ENCODE measurements at places on chromosomes 7 and 10.

DNA sequence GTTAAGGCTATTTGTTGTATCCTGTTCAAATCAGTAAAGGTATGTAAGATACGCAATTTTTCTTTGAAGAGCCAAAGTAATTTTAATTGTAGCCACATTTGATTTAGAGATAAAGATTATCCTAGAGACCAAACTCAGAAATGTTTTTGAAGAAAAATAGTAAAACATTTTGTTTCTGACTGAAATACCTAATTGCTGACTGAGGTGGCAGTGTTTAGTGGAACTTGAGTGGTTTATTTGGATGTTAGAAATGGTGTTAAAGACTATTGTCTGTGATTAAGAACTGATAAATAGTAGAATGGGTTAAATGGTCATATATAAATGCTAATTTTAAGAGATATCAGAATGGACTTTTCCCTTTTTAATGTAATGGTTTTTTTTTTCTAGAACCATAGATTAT, 15.3 kb downstream of the EDRF1 start:
- DNase-seq = no peak

- peak; percentile 48 for DNase-seq
These were observed at the start of gene ZNF503 for GRCh38 chr10:75401569-75402485. TSS of gene ZNF503 (minus strand) at chr10:75401764. CDS start at chr10:75401419, 345 bp downstream.

- no peak for DNase-seq
These were observed 69.1 kb downstream of the PRKAG2 start for GRCh38 chr7:151807846-151808245.

DNA sequence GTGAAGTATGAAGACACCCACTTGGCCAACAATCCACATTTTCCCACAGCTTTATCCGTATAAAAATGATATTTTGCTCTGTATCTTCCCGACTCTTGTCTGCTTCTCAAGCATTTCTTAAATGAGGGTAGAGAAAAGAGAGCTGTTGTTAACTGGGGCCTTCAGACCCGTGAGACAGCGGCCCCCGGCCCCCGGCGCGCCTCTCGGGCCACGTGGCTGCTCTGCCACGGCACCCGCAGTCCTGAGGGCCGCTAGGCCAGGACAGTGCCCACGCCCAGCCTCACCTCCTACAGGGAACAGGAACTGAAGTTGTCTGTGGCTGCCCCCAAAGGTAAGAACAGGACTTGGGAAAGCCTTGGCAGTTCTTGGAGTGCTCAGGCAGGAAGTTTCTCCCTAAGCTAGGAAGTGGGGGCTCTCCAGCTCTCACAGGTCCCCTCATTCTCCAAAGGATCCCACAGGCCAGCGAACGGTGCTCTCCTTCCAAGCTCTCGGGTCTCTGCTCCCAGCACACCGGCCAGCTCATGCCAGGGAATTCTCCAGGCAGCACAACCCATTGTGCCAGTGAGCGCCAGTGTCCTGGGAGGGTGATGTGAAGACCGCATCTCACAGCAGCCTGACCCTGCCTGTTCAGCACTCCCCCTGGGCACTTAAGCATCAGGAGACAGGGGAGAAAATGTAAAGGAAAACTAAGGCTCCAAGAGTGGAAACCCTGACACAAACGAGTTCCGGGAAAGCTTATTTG, 230.3 kb upstream of the PFKP start:
- no peak for DNase-seq

DNA sequence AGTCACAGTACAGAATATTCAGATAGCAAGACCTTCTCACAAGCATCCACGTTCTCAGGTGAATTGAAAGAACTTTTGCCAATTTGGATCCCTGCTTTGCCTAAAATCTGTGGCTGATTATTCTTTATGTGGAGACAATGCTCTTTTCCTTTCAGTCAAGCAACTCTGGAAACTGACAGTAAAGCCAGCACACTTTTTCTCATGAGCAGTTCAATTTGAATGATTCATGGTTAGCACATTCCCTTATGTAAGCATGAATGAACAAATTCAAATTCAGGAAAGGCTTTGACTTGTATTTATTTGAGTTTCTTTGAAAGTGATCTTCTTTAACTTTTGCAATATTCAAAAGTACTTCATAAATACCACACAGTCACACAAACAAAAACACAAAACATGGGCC, 57.6 kb downstream of the MEOX2 start:
- DNase-seq = no peak

GRCh38 chr10:10564081-10564794, 453.4 kb upstream of the CELF2 start:
- DNase-seq = no peak

DNA sequence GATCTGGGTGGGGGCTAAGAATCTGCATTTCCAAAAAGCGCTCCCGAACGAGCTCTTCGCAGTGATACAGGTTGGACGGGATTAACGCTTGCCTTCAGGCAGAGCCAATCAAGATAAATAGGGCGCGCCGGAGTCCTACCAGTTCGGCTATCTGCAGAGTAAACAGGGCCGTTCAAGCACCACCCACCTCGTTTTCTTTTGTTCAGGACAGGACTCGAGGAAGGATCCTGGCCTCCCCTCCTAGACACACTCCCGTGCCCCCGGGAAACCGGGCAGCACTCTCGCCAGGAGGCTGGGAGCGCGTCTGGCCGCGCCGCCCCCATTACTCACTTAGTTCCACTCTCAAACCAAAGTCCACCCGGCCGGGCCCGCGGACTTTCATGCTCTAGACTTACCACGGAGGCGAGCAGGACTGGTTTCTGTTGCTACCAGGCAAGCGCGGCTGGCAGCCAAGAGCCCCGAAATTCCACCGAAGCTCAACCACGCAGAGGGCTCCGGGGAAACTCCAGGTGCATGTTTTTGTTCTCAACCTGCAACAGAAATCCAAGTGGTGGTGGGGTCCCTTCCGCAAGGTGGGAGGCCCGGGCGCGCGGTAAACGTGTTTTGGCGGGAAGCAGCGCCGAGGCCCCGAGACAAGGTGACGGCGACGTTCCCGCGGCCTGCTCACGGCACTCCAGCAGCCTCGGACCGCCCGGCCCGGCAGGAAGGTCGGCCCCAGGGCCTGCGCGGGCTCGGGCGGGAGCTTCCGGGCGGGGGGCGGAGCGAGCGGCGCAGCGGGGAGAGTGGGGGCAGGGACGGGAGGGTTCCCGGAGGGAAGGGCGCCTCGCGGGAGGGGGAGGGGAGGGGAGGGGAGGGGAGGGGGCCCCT, 12.7 kb downstream of the HNRNPF start:
- DNase-seq = peak; percentile 72

DNA sequence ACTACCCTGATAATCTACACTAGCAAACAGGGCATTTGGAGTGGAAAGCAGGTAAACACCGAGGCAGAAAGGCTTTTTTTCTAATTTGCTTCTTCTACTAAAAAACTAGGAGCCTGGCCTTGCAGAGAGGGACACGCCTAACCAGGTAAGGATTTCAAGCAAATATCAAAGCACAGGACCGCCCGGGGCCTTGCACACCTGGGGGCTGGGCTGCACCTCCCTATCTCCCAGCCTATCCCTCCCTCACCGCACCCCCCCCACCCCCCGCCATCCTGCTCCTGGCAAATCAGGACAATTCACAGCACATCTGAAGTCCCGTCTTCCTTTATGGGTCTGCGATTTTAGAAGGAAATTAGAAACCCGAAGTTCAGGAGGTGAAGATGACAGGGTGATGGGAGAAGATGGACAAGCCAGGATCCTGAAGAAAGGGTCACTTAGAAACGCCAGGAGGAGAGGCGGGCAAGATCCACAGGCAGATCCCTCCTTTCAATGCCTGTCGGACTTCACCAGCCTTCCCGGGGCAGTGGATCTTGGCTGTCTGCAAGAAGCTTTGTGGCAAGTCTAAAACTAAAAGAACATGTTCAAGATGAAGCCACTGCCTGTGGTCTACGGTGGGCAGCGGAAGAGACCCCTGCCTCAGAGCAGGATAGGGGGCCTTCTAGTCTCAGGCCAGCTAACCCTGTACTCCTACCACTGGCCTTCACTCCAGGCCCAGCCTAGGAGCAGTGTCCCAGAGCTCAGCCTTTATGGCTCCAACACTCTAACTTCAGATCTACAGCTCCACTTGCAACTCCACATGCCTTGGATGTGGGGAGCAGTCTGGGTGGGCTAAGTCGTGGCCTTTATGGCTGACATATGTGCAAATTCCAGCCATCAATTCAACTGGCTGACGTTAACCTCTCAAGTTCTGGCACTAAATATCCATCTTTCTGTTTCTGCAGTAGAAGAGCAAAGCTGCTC, 43.9 kb downstream of the TNS3 start:
- no peak for DNase-seq

DNA sequence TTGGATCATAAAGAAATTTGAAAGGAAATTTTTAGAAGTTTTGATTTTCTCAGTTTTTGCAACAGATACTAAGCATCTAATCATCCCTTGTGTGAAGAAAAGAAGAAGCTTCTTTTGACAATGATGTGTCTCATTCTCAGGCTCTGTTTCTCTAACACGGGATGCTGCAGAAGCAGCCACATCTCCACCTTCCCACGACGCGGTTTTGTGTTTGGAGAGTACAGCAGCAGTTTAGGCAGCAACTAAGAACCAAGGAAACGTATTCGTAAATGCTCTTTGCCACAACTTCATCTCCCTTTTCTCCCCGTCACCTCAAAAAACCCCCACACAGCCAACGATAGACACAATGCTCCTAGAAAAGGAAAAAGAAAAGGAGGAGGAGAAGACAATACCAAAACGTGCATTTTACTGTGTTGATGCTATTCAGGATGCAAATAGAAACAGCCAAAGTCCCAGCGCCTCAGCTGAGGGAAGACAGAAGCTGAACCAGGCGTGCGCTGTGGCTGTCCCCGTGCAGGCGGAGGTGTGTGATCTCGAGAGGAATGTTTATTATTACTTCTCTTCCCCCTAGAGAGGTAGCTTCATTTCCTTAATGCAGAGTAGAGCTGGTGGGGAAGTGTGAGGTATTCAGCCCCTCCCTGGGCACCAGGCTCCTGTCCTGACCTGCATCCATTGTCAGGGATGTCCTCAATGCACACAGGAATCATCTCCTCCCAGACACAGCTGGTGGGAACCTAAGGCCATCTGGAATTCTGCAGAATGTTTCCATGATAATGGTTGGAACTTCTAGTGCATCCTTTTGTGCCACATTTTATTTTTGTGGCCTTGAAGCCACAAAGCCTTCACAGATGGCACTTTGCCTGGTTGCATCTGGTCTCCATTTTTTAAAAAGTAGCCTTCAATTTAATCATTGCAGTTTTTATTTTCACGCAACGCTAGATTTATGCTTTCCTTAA, 174.6 kb upstream of the KLF6 start:
- no peak for DNase-seq

DNA sequence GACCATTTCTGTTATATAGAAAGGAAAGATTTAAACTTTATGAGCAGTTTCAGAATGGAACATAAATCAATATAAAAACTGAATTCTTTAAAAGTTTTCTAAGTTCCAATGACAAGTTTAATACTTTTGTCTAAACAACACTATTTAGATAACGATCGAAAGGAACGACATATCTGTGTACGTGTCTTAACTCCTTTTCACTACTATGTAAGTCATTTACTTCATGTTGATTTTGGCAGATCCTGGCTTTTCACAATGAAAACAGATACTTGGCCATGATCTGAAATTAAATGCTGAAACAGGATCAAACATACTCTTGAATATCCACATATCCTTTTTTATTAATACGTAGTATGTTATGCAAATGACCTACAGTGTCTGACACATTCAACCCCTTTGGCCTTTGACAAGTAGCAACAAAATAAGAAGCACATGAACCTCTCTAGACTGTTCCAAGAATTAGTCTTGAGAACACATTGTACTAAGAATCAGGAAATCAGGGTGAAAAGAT, 41.9 kb downstream of the RNLS start:
- no peak for DNase-seq

DNA sequence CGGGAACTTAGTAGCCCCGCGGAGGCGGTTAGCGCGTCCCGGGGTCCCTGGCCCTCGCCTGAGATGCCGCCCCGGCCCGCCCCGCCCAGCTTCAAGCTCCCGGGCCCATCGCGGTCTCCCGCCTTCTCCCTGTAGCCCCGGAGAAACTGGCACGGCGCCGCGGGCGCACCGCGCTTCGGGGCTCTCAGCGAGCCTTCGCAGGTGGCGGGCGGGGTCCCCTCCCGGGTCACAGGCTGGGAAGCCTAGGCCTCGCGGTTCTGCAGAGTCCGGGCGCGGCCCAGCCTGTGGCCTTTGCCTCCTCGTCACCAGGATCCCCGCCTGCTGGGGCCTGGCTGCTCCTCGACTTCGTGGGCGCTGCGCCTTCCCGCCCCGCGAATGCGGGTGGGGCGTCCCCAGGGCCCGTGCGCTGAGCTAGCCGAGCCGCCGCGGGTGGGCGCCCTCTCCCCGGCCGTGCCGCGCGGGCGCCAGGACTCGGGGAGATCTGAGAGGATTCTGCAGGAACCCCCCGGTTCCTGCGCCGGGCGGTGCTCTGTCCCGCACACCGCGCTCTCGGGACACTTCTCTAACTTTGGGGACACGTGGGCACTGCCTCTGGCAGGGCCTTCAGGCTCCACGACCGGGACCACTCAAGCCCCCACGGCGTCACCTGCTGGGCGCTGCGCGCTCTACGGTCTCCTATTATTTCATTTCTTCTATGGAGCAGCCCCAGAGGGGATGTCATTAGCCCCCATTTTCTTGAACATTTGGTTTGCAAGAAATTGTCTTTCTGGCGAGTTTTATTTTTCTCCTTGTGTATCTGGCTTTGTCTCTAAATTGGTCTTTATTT, 682 bp upstream of the RGS10 start:
- peak; percentile 81 for DNase-seq

GRCh38 chr10:94010886-94011285, 17.2 kb downstream of the PLCE1 start:
- DNase-seq = no peak

- no peak for DNase-seq
These were observed 554.2 kb downstream of the DNAJB6 start for GRCh38 chr7:157890921-157891401.

DNA sequence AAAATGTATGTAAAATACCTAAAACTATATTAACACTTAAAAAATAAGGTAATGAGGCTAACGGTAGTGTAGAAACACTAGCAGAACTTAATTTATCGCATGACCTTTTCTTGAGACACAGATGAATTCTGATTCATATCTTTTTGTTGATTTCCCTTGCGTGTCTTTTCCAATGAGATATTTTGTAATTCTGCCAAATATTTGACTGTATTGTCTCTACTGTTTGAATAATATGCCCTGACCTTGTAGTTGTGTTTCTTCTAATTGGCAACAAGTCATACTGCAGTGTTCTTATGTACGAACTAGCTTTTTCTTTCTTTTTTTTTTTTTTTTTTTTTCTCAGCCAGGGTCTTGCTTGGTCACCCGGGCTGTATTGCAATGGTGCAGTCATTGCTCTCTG, 9.2 kb upstream of the ABCB1 start:
- no peak for DNase-seq

DNA sequence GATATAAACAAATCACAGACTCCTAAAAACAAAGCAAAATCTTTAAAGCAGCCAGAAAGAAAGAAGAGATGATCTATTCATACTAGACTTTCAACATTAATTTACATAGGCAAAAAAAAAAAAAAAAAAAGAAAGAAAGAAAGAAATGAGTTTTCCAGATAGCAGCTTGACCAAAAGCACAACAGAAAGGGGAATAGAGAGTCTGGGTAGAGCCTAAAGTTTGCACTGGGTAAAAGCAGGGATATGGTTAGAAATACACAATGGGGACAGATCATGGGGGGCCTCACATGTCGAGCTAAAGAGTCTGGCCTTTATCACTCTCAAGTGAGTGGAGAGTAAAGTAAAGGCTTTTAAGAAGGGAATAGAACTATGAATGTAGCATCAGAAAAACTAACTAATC, 169.8 kb downstream of the SGMS1 start:
- DNase-seq = no peak

All from B cell (primary cell).